Activated naive CD8-positive, alpha-beta T cell treated with anti-CD3 and anti-CD28 coated beads, Interleukin-2, amount 50 U/mL, for 24 hours (primary cell): ENCODE measurements at places on chromosomes 11 and 22.

GRCh38 chr11:65315204-65315865, 669 bp downstream of the CDC42EP2 start:
- peak; percentile 92 for DNase-seq

- peak; percentile 32 for DNase-seq
These were observed 195.9 kb downstream of the CSNK2A3 start for GRCh38 chr11:11157185-11157584.

DNA sequence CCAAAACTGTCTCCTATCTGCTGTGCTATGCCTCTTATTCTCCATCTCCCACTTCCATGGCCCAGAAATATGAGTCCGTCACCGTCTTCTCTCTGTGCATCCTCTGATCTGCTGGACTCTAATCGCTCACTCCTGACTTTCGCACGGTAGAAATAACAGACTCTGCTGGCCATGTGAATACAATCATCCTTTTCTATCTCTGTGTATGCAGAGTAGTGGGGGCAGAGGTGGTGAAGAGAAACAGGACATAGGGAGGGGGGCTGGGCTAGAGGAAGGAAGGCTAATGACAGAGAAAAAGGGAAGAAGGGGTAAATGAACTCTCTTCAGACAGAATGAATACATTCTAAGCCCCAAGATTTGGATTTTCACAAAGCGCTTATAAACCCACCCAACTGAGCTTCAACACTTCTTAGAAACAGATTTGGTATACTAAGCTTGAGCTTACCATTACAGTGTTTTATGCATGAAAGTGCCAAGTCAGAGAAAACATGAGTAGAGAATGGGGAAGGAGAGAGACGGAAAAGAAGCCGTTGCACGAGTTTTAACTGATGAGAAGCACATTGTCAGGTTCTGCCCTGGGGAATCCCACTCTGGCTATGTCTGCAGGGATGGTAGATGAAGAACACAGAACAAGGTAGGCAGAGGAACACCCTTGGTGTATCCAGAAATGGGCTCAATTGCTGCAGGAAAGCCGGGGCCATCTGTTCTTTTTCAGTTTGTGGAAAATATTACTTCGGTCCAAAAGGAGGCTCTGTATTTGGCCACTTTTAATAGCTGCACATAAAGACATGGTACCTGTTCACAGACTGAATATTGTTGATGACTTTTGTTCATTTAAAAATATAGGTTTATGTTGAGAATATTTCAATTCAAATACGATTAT, 324.7 kb downstream of the ETS1 start:
- DNase-seq: no peak

DNA sequence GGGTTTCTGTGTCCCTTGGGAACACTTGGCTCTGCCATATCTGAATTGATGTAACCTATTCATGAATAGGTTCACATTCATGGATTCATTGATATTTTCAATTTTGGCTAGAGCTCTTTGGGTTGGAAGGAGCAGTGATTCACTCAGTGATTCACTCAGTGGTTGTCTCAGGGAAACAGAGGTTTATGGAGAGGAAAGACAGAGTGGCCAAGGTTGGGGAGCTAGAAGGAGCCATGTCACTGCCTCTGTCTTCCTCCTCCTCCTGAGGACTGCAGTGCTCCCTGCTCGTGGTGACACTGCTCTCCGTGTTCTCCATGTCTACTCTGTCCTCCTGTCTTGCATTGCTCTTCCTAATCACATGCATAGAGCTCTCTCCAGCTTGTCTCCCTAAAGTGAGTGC, 17.4 kb downstream of the CEP164 start:
- DNase-seq: no peak

GRCh38 chr22:17580441-17581031, 17.2 kb downstream of the SLC25A18 start:
- DNase-seq: no peak

DNA sequence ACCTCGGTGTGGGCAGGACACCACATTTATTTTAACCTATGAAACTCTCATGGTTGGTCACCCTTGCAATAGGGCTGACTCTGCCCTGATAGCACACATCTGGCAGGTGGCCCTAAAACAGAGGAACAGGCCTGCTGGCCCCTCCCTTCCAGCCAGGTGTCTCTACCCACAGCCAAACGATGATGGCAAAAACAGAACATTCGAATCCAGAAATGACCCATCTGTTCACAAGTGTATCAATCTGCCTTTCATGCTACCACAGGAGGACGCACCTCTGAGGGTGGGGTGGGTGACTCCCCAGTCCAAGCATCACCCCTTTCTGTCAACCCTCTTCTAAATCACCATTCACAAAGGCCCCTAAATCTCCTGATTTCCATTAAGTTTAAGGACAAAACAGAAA, 118.1 kb downstream of the ETS1 start:
- no peak for DNase-seq

DNA sequence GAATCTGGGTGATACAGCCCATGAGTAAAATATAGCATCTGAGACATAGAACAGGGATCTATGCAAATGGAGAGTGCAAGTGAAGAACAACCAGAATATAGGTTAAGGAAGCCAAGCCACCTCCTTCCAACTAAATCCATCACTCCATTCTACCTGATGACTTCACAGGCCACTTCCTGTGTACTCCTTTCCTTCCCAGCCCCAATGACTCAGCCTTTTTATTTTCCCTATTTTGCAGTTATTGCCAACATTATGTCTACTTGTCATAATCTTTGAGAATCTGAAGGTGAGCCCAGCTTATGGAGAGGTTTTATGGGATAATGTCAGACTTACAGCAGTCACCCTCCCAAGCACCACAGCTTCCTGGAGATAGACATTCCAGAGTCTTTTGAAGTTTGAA, 1.4 kb upstream of the OR52M1 start:
- DNase-seq: no peak

- DNase-seq: peak; percentile 18
These were observed 14.9 kb downstream of the EHD1 start for GRCh38 chr11:64863391-64864060.

- peak; percentile 6 for DNase-seq
These were observed 233.0 kb downstream of the FAM76B start for GRCh38 chr11:95556342-95557163.

DNA sequence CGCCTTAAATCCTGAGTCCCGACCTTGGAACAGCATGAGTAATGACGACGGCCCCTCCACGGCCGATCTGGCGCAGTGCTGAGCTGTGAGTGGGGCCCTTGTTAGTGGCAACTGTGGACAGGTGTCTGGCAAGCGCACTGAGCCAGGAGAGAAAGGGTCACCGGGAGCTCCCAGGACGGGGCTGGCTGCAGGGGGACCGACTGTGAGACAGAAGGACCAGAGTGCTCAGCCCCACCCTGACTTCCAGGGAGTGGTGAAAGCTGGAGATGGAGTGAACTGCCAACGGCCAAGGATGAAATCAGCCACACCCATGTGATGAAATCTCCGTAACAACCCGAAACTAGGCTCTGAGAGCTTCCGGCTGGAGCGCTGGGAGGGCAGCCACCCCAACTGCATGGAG, 228.6 kb downstream of the BRD1 start:
- DNase-seq: no peak

- DNase-seq: no peak
These were observed 648.4 kb downstream of the ETS1 start for GRCh38 chr11:127939000-127939399.

DNA sequence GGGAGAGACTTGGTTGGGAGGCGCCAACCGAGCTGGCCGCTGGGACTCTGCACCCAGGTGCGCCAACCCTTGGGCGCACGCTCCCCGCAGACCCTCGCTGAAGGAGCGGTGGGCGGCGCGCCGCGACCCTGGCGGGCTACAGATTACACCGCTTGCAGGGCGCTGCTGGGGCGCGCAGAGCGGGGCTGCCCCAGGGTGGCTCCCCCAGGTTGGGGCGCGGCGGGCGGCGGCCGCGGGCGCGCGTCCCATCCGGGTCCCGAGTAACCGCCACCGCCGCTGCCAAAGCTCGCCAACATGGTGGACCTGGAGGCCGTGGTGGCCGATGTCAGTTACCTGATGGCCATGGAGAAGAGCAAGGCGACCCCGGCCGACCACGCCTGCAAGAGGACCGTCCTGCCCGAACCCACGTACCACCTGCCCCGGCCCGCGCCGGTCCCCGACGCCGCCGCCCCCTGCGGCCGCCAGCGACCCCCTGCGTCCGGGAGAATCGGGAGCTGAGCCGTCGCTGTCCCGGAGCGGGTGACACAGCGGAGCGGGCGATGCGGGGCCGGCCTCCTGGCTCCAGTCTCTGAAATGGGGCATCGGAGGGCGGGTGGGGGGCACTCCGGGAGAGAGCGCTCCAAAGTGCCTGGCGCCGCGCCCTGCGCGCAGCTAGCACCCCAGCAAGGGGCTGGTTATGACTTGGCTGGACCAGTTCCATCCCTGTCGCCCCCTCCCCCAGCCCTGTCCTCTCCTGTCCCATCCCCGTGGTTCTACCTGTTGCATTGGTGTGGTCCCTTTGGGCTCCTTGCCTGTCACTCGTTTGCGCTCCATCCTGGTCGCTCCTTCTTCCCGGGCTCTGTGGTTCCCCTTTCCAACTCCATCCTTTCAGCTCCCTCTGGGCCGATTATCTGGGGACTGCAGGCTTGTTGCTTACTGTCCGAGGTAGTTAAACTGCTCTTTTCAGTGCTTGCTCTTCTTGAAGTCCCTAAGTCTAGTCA, 143.3 kb upstream of the GRK3 start:
- no peak for DNase-seq

DNA sequence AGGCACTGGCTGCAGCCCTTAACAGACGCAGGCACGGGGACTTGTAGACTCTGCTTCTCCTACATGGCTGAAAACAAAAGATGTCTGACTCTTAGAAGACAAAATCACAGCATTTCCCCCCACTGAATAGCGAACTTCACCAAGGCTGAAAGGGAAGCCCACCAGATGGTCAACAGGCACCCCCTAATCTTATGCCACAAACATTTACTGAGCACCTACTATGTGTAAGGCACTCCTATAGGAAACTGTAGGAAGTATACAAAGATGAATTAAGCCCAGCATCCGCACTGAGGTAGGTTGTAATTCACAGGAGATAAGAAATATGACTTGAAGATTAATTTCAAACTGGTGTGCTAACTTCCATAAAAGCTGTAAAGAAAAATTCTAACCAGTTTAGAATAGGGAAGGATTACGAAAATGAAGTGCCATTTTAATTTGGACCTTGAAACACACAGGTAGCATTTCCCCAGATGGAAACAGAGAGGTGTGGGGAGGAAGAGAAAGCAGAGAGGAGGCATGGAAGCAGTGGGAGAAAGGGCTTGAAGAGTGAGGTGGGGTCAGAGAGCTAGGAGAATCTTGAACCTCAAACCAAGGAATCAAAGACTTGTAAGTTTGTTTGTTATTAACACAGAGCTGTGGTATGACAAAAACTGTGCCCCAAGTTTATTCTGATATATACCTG, 38.1 kb downstream of the NUMA1 start:
- no peak for DNase-seq
